MM.1S (cell line): ENCODE measurements at places on chromosomes 2 and 18.

- no peak for DNase-seq
Measured at GRCh38 chr2:168814939-168815907, 12.8 kb downstream of the NOSTRIN start.

DNA sequence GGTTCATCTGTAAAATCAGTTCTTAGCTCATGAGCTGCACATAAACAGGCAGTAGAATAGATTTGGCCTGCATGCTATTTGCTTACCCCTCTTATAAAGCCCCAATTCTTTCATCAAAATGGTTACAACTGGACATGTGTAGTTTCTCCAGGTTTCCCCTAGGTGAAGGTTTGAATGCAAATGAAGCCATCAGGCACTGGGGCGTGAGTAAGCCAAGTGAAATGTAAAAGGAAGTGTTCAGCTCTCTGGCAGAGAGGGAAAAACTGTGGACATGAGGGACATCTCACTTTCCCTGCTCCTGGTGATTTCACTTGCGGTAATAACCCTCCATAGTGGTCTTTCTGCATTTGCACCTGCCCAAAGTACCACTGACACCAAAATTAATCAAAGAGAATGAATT, 1402.3 kb upstream of the LRRTM1 start:
- DNase-seq: no peak

- DNase-seq: no peak
Measured at GRCh38 chr2:164009756-164010337, 274.0 kb upstream of the FIGN start.

DNA sequence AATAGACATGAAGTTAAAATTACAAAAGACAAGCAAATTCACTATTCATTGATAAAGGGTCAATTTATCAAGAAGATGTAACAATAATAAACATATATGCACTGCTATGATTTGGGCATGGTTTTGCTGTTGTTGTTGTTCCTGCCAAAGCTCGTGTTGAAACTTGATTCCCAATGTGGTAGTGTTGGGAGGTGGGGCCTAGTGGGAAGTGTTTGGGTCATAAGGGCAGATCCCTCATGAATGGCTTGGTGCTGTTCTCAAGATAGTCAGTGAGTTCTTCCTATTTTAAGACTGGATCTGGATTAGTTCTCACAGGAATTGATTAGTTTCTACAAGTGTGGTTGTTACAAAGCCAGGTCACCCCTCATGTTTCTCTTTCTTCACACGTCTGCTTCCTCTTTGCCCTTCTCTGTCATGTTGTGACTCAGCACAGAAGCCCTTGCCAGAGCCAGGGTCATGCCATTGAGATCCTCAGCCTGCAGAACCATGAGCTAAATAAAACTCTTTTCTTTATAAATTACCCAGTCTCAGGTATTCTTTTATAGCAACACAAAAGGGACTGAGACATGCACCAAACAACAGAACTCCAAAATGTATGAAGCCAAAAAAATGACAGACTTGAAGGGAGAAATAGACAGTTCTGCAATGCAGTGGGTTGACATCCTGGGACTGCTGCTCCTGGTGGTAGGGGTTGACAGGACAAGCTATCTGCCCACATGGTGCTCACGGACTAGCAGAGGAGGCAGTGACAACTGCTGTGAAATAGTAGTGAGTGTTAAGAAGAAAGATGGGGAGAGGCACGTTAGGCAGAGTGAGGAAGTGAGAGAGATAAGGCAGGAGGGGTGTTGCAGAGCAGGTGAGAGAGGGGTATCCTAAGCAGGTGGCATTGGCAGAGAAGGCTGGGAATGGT, 18.6 kb upstream of the SKA1 start:
- no peak for DNase-seq
